ENCODE measurements at places on chromosomes 13 and 19.

- DNase-seq = no peak
Observed at GRCh38 chr13:110454956-110455355, 106.6 kb downstream of the RAB20 start.

DNA sequence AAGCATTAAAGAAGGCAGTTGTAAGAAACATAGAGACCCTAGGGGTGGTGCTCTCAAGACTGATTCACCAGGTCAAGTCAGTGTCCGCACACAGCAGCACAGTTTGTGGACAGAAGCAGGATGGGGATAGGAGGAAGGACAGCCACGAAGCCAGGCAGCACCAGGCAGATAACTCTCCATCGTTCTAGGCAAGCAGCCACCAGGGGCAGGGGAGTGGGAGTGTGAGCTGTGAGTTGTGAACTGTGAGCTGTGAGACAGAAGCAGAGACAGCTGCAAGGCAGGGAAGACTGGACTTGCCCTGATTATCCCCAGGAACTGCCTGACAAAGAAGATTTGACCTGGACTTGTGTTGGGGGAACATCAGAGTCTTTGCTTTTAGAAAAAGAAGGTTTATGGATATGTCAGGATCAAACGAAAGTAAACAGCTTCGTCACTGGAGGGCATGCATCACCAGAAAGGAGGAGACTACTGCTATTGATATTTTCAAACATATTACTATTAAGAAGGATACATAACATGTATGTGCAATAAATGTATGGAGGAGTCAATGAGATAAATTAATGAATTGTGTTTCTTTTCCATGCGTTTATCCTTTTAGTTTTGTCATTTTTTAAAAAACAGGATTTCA is 286.1 kb downstream of the IRS2 start:
- no peak for DNase-seq

GRCh38 chr19:11361771-11362731 is 6.8 kb downstream of the PLPPR2 start:
- no peak for DNase-seq

DNA sequence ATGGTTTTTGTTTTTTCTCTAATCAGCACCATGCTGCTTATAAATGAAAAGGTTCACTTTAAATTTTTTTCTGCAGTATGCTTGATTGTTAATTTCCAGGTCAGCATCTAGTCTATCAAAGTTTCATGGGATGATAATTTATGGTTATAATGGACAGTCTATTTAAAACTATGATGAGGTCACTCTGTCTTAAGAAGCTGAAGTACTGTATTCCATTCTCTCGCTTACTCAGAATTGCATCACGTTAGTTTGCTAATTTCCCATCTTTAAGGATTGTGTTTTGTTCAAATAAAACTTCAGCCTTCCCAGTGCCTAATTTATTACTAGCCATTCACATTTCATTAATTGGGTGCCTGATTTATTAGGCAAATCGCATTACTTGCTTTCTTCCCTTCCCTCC is 94.3 kb downstream of the GPC6 start:
- peak; percentile 44 for DNase-seq

DNA sequence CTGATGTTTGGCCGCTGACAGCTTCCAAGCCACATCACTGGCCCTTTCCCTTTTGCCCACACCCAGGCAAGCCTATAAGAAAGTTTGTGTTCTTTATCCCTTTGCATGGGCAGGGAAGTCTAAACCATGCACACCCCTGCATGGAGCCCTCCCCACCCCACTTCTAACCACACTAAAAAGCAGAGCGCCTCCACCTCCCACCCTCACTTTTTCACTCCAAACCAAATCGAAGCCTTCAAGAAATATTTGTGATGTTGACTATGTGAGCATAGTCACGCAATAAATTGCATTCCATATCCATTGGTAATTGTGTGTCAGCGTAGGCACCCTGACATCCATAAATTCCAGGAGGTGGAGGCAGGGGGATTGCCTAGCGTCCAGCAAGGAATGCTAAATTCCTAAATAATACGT is 104.4 kb upstream of the LSM14A start:
- peak; percentile 9 for DNase-seq

DNA sequence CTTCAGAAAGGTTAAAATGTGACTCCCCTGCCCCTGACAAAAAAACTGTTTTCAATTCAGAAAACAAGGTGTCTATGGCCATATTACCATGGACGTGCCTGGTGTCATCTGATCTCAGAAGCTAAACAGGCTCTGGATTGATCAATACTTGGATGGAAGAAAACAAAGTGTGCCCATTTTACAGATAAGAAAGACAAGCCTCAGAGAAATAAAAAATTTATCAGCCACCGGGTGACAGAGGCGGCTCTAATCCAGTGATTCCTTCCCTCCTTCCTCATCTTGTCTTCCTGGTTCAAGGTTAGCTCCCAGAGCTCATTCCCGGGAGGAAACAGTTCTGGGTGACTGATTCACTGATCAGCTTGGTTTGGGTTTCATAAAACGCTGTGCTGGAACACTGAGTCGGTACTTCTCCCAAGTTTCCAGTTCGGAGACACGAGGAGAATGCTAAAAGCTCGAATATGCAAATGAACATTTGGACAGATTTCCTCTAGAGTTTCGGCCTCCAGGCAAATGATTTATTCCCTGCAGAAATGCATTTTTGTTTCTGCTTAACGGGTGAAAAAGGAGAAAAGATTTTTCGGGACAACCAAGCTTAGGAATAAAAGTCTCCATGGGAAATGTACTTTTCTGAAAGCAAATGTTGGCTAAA is 211.2 kb downstream of the UQCRFS1 start:
- DNase-seq = peak; percentile 52

GRCh38 chr13:30807392-30807791 is 72.0 kb downstream of the ALOX5AP start:
- no peak for DNase-seq

- DNase-seq = no peak
Observed at GRCh38 chr19:49390131-49390928, 2.3 kb downstream of the KASH5 start.

GRCh38 chr19:7596211-7596937 is 711 bp downstream of the CAMSAP3 start:
- no peak for DNase-seq

- DNase-seq = no peak
Observed at GRCh38 chr19:35710784-35711723, 6.7 kb downstream of the ZBTB32 start.

DNA sequence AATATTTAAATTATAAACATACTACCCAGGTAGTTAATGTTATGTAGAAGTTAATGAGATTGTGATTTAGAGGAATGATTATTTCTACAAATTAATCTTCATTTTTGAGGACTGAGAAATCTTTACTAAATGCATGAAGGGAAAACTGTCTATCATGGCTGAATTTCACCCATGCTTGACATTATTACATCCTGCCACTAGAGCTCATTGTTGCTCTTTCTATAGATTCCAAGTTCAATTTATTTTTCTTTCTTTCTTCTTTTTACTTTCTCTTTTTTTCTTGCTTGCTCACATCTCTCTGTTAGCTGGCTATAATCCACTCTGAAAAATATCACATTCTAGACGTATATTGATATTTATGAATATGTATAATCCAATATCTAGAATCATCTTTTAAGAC is 505.0 kb upstream of the KLHL1 start:
- DNase-seq = no peak

DNA sequence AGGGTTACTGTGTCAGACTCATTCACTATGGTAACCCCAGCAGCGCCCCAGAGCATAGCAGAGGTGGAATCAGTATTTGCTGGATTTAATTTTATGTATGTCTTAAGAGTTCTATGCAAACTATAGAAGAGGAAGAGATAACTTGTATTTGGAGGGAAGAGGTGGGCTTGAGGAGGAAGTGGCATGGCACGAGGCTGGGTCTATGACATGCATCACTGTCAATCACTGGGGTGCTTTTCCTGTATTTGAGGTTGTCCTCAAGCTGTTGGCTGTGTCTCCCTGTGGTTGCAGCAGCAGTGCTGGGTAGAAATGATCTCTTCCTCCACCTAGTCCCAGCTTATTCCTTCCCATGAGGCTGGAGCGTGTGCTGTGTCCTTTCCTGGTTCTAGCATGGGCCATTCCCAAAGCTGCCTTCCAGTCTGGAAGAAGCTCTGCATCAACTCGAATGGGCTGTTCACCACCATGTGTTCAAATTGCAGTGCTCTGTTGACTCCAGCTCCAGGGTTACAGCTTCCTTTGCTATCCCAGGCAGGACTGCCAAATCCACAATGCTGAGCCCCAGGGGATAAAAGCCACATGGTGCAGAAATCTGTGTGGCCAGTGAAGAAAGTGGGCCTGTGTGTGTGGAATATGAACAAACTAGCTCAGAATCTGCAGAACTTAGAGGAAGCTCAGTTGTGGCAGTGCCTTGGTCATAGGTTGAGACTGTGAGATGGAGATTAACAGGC is 73.1 kb upstream of the MTIF3 start:
- peak; percentile 46 for DNase-seq

- DNase-seq = no peak
Observed at GRCh38 chr19:40686882-40687524, 3.4 kb downstream of the NUMBL start.

DNA sequence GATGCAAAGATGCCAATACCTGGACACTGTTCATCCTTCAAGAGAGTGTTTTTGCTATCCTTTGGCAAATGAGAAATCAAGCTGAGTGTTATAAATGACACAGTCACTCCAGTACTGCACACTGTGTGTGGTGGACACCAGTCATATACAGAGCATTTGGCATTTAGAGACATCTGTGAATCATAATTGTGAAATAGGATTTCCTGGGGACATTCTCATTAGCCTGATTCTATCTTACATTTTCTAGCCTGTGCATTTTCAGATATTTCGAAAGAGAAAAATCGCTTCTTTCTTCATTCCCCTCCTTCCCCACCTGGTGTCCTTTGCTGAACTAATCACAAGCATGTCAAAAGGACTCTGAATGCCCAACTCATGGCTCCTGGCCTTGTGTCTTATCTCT is 781.0 kb upstream of the ARGLU1 start:
- DNase-seq = peak; percentile 26

- DNase-seq = no peak
Observed at GRCh38 chr13:45416516-45417128, 1.6 kb downstream of the SLC25A30 start.

GRCh38 chr13:80571346-80572307 is 230.7 kb upstream of the SPRY2 start:
- DNase-seq = no peak

DNA sequence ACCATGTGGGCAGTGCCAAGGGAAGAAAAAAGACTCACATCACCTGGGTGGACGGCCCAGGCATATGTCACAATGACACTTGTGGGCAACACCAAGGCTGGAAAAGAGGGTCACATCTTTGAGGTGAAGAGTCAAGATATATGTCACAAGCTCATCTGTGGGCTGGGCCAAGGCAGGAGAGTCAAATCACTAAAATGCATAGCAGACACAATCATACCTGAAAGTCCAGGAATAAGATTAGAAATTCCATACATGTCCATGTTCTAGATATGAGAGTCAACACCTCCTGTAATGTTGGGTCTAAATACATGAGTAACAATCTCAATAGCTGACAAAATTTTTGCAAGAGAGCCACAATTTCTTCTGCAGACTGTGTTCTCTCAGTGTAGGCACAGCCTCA is 145.0 kb downstream of the ZNF675 start:
- DNase-seq = no peak

DNA sequence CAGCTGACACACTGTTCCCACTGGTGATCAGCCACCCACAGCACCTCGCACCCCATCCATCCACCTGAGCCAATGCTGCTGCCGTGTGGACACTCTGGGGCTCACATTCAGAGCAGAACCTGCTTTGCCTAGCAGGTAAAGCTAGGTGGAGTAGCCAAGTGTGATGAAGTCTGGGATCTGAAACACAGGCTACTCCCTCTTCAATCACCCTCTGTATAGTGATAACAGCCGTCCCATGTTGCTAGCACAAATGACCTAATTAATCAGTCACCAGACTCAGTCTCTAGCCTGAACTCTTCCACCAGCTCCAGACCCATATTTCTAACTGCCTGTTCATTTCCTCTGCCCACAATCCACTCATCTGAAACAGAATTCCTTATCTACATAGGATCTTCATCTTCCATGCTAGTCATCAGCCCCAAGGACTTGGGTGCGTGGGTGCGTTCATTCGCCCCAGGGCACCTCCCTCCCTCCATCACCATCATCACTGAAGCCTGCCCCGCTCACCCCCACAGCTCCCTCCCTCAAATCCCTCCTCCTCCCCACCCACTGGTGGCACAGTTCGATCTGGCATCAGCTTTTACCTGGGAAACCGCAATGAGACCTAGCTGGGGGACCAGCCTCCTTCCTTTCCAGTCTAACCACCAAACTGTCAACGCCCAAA is 19.8 kb downstream of the STK24 start:
- no peak for DNase-seq

DNA sequence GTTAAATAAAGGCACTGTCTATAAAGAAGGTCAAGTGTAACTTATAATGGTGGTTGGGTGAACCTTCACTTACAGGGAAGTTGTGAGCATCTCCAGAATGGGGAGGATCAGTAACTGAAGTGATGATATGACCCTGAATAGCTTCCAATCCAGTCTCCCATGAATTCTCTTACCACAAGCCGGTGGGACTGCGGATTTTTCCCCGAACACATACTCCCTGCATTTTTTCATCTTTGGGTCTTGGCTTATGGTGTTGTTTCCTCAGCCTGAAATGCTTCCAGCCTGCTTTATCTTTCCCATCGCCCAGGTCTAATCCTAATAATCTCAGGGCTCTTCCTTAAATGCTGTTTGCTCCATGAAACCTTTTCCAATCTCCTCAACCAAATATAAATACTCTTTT is 2.0 kb upstream of the CSNK1A1L start:
- no peak for DNase-seq

- no peak for DNase-seq
Observed at GRCh38 chr19:50331994-50332243, 2.7 kb upstream of the KCNC3 start.

DNA sequence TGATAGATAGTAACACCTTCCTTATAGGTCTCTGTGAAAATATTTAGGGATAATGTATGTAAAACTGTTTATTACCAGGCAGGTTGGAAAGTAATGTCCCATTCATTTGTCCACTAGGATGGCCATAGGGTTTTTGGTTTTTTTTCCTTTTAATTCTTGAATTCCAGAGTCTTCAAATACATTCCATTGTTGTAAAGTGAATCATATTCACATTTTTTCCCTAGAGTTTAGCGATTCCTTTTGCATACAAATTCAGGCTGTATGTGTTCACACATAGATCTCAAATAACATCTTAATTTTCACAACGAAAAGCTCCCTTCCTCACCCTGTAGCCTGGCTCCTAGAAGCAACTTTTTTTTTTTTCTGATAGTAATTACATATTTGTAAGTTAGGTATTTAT is 1.8 kb upstream of the ZNF557 start:
- DNase-seq = peak; percentile 59

Data from AG10803 (cell line).